Nasal cavity respiratory epithelium epithelial cell of viscerocranial mucosa (primary cell): ENCODE measurements at places on chromosomes 2 and 18. TPM values are rescaled to one million over a fixed set of nuclear protein-coding genes. Genes with fewer than 3 reads are reported as not detected.

Gene SS18
- 113 and 161 TPM in 2 replicates for total RNA-seq

Gene DYSF
- total RNA-seq, result 0.68 and 16.2 TPM in 2 replicates

Gene CRYBA2
- not detected in 2 replicates for total RNA-seq

Gene PCARE
- under 0.01 TPM in 1 of 2 replicates, not detected in the other for total RNA-seq

Gene FASTKD2
- 58.4 and 67.0 TPM in 2 replicates for total RNA-seq
